H9 (cell line): ENCODE measurements at places on chromosomes 3 and 15. TPM values are rescaled to one million over a fixed set of nuclear protein-coding genes. Genes with fewer than 3 reads are reported as not detected.

TSPAN3 gene
- 117 and 124 TPM in 2 replicates for total RNA-seq

CPNE9 gene
- total RNA-seq: 3.5 and 3.8 TPM in 2 replicates

GRCh38 chr15:99582508-99582960, 16.8 kb downstream of the MEF2A start:
- DNase-seq: no peak

- DNase-seq: no peak
Observed at GRCh38 chr3:187207624-187208023, 10.3 kb downstream of the RTP1 start.

GRCh38 chr3:35678643-35679161, 39.4 kb downstream of the ARPP21 start:
- DNase-seq: no peak
